Liver (tissue), 10 donors: ENCODE measurements at places on chromosomes 3 and 15. TPM values are rescaled to one million over a fixed set of nuclear protein-coding genes. Genes with fewer than 3 reads are reported as not detected.

The HYAL1 gene
- total RNA-seq, result 87.6 TPM

The KCTD6 gene
- total RNA-seq, result 10.7 TPM

The PPP2R3A gene
- total RNA-seq, result 3.3 TPM

The STXBP5L gene
- total RNA-seq, result not detected
